Stimulated activated CD4-positive, alpha-beta T cell treated with anti-CD3 and anti-CD28 coated beads, Interleukin-4, amount 100 ng/mL, for 24 hours (primary cell): ENCODE measurements at places on chromosomes 7 and 10.

DNA sequence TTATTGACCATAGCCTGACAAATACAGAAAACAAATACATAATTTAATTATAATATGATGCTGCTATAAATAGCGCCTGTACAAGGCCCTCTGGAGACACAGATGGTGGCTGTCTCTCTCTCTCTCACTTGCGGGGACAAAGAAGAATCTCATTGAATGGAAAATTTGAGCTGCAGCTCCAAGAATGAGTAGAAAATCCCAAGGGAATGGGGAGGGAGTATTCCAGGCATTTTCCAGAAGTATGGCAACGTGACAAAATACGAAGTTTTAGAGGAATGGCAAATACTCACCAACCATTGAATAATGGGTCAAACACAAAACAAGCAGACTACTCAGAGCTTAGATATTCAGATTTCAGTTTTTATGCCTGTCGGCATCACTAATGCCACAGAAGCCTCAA lies 179.9 kb downstream of the NRP1 start:
- DNase-seq, result no peak

DNA sequence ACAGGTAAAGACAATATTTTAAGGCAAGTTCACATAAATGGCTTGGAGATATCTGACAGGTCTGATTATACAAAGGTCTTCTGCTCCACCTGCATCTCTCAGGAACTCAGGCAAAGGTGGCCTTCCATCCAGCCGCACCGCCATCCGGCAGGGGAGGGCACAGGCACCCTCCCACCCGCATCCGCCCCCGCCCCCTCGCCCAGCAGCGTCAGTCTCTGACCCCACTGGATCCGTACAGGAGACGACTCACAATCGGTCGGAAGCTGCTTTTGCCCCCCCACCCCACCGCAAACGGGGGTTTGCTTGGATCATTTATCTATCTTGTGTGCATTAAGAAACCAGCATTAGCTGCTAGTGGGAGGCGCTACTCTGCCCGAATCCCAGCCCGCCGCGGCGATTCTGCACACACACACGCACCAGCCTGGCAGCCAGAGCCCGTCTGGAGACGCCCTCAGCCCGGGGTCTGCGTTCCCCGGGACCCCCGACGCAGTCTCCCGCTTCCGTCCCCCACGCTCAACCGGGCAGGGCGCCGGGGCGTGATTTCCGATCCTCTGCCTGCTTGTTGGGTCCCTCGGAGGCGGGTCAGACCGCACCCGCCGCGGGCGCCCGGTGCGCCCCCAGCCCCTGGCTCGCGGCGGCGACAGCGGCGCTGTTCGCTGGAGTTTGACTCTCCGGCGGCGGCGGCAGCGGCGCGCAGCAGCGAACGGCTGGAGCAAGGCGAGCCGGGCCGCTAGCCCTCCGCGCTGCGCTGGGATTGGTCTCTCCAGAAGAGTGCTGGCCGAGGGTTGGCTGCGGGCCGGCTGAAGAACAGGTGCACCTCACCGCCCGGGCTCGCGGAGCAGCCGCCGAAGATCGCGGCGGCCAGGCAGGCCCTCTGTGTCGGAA lies 820 bp upstream of the NRG3 start:
- DNase-seq, result no peak

DNA sequence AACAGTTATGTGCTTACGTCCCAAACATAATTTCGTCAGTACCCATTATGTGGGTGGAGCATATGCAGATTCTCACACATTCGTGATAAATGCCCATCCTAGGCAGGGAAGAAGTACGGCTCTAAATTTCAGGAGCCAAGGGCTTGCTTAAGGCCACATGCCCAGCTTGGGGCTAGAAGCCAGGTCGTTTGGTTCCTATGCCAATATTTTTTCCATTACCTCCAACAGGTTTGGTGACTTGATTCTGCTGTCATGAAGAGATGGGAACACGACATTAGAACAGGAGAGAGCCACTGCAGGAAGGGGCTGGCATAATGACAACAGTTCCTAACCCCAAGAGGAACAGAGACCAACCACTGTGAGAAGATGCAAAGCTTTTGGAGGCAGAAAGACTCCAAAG lies 85.1 kb downstream of the HIPK2 start:
- no peak for DNase-seq

- no peak for DNase-seq
Measured at GRCh38 chr7:112990624-112991023, 96.0 kb downstream of the GPR85 start.

GRCh38 chr7:136186281-136186680 lies 209.1 kb upstream of the MTPN start:
- DNase-seq, result no peak

GRCh38 chr10:62237506-62237905 lies 31.1 kb downstream of the RTKN2 start:
- no peak for DNase-seq

- peak; percentile 57 for DNase-seq
Measured at GRCh38 chr7:24965831-24966708, 13.9 kb downstream of the OSBPL3 start.

- no peak for DNase-seq
Measured at GRCh38 chr10:30127120-30127541, 67.7 kb upstream of the JCAD start.

DNA sequence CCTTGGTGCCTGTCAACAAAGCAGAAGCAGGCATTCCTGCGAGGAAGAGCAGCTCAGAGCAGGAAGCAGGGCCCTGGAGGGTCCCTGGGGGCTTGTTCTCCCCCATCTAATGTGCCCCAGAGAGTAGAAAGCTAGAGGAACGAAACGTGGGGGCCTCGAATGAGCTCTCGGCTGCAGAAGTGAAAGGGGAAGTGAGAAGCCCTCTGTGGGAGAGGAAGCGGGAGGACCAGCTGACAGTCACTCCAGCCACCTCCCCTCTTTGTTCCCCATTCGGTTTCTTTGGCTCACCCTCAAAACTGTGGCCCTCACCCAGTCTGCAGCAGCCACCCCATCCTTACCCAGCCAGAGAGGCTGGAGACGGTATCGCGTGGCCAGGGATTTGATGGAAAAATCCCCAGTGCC lies 25.0 kb downstream of the C10orf105 start:
- DNase-seq, result peak; percentile 36

- DNase-seq, result no peak
Measured at GRCh38 chr7:76304888-76305375, 2.5 kb downstream of the HSPB1 start.

- DNase-seq, result no peak
Measured at GRCh38 chr7:223861-224260, 31.5 kb downstream of the FAM20C start.

GRCh38 chr10:76024460-76025123 lies 593.2 kb downstream of the LRMDA start:
- DNase-seq, result no peak

GRCh38 chr7:149070372-149071125 lies 20.0 kb downstream of the ZNF786 start:
- no peak for DNase-seq

GRCh38 chr10:46541017-46541661 lies 15.3 kb downstream of the GPRIN2 start:
- no peak for DNase-seq

DNA sequence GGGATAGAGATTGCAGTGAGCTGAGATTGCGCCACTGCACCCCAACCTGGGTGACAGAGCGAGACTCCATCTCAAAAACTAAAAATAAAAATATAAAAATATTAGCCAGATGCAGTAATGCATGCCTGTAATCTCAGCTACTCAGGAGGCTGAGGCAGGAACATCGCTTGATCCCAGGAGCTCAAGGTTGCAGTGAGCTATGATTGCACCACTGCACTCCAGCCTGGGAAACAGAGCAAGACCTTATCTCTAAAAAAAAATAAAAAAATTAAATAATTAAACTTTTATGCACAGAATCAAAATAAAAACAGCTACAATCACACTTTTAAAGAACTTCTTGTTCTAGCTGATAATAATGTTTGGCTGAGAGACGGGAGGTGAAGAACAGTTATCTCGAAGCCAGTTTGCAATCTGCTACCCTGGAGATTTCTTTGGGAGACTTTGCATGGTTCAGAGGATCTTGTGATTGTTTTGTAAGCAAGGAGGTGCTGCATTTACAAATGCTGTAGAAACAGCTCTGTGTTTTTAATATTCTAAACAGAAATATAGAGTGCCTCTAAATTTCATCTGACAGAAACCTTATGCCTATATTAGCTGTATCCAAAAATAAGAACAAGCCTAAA lies 19.9 kb upstream of the MACROH2A2 start:
- DNase-seq, result no peak

DNA sequence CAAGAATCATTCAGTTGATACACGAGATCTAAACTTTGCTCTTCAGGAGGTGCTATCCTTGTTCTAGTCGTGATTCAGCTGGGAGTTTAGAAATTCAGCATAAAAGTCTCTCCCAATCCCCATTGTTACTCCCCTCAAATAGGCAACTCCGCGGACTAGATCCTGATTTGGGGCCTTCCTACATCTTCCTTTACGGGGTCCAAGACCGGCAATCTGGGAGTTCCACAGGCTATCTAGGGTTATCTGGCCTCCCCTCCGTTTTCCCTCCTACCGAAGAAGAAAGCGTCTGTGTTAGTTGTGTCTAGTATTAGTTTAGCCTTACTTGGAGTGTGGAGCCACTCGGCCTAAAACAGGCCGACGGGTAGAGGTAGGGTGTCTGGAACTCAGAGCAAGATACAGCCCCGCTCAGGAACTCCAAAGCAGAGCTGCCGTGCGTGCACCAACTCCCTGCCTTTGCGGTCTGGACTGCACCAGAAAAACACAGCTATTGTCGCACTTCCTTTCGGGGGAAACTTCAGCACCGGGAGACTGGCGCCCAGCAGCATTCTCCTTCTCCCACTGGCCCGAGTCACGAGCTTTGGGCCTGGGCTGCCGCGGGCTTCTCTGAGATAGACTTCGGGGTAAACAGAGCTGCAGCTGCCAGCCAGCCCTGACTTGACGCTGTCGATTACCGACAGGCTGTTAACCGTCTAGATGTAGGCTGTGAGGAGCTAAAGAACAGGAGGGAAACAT lies 1.5 kb upstream of the DLX5 start:
- peak; percentile 10 for DNase-seq

- DNase-seq, result no peak
Measured at GRCh38 chr7:98186452-98187137, 24.6 kb upstream of the BHLHA15 start.

GRCh38 chr7:37942934-37943610 lies 22.6 kb downstream of the EPDR1 start:
- DNase-seq, result no peak

DNA sequence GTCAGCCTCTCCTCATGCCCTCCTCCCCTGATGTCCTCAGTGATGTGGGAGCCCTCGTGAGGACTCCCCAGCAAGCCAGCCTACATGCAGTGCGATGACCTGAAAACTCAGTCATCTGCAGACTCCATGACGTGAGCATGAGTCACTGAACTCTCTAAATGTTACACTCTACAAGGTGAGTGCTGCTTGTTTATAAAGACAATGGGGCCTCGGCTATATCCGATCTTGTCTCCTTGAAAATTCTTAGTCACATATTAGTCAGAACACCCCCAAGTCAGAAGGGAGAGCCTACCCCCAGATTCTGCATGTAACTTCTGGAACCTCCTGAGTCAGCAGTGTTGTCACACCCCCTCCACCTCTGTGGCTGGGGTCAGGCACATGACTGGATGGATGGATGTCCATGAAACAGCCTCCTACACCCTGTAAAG lies 673.8 kb downstream of the INHBA start:
- no peak for DNase-seq

DNA sequence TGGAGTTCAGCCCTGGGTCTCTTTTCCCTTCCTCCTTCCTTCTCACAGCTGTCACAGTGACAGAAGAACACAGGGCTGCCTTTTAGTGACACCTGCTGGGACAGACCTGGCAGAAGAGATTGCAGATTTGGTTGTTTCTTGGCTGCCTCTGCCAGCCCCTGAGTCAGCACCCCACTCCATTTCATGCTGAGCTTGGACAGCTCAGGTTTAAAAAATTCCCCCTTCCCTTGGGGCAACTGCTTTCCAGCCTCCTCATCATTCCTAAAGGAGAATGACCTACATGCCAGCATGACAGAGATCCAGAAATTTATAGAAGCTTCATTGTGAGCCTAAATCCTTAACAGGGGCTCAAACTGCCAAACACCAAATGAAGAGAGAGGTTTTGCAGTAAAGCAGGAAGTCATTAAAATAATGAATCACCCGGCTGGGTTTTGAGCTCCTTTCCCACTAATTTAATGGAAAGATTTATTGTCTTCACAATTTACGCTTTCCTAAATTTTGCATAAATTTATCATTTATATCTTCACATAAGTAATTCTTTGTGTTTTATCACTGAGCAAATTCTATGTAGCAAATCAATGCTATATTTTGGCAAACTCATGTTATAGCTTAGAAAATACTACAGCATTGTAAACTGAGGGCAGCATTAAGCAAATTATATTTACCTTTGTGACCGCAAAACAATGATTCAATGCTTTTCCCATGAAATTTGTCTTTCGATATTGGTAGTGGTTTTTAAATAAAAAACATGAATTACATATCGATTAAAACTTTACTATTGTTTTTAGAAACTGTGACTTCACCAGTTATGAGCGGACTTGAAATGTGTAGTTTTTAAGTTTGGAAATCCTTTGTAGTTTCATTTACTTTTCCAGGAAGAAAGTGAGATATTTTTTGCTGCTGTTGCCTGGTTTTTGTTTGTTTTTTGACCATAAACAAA lies 399.5 kb upstream of the ANKRD30A start:
- no peak for DNase-seq

DNA sequence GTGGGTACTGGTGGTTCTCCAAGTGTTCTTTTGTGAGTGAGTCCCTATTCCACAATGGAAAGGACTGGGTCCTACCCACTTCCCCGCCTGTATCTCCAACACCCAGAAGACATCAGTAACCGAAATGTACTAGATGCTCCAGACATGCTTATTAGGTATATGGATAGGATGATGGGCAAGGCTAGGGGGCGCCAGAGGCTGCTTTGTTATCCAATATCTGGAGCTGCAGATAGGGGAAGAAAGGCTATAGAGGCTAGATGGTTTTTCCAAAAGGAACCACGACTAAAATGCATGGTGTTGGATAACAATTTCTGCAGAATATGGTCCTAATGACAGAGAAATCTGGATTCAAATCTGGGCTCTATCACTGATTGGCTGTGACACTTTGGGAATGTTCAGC lies 56.2 kb upstream of the TM9SF3 start:
- DNase-seq, result peak; percentile 45

- no peak for DNase-seq
Measured at GRCh38 chr10:64733980-64734379, 1212.8 kb downstream of the REEP3 start.

- DNase-seq, result no peak
Measured at GRCh38 chr7:67655168-67655567, 658.5 kb downstream of the TYW1 start.

DNA sequence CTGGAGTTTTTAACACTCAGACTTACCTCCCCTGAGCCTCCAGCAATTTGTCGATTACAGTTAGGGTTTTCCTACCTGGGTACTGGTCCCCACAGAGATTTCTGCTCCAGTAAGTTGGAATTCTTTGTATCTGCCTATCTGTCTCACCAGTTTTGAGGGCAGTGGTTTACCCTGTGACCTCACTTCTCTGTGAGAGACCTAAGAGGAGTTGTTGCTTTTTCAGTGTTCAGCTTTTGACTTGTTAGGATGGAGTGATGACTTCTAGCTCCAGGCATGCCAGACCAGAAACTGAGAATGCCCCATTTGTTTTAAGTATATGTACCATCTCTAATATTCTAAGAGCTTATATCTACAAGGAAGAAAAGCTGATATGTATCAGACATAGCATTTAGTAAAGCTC lies 42.9 kb downstream of the CSGALNACT2 start:
- no peak for DNase-seq
